ENCODE measurements at places on chromosomes 4 and X. TPM values are rescaled to one million over a fixed set of nuclear protein-coding genes. Genes with fewer than 3 reads are reported as not detected.
A peak's percentile ranks its signal among the peaks of the same experiment; 100 is the strongest.

The GRIA2 gene
- total RNA-seq = not detected

The BEX2 gene
- total RNA-seq = 18.9 TPM

GRCh38 chr4:139528377-139529005 is 27.5 kb downstream of the SETD7 start:
- H3K27ac ChIP-seq = no peak overlapping the region
- peaks cover 24% of the 10 kb centered on the region for H3K36me3 ChIP-seq
- DNase-seq = no peak
- no peaks in the 10 kb centered on the region for H3K27me3 ChIP-seq
- peaks cover 9% of the 10 kb centered on the region for H3K4me1 ChIP-seq
- H3K4me3 ChIP-seq = no peak overlapping the region

The LRAT gene
- not detected for total RNA-seq

The SFRP2 gene
- total RNA-seq = not detected

GRCh38 chr4:9762823-9763475 is 18.5 kb upstream of the DRD5 start:
- DNase-seq = peak; percentile 63
- no peaks in the 10 kb centered on the region for H3K36me3 ChIP-seq
- no peak overlapping the region for H3K27ac ChIP-seq
- no peak overlapping the region for H3K4me3 ChIP-seq
- no peaks in the 10 kb centered on the region for H3K4me1 ChIP-seq

DNA sequence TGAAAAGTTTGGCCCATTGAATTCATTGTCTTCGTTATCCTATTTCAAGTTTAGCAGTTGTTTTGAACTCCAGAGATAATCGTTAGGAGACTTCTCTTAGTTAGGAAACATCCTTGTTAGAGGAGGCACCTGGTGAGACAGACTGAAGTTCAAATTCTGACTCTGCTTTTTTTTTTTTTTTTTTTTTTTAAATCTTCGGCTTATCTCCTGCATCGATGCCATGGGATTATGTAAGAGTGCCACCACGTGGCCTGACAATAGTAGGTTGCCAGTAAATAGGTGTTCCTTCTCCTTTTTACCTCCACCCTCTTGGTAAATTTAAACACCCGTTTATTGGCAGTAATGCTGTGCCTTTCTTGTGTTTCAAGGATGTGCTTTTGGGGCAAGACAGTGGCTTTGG is 149.3 kb downstream of the SOWAHB start:
- H3K27me3 ChIP-seq = peaks cover 18% of the 10 kb centered on the region
- no peaks in the 10 kb centered on the region for H3K36me3 ChIP-seq
- H3K4me3 ChIP-seq = no peak overlapping the region
- peaks cover 2% of the 10 kb centered on the region for H3K4me1 ChIP-seq
- no peak overlapping the region for H3K27ac ChIP-seq
- DNase-seq = peak; percentile 68

- H3K27me3 ChIP-seq = peaks cover 3% of the 10 kb centered on the region
- no peak overlapping the region for H3K4me3 ChIP-seq
- DNase-seq = no peak
- no peak overlapping the region for H3K27ac ChIP-seq
- H3K4me1 ChIP-seq = no peaks in the 10 kb centered on the region
Observed at GRCh38 chr4:156137679-156138473, 184.2 kb upstream of the CTSO start.

DNA sequence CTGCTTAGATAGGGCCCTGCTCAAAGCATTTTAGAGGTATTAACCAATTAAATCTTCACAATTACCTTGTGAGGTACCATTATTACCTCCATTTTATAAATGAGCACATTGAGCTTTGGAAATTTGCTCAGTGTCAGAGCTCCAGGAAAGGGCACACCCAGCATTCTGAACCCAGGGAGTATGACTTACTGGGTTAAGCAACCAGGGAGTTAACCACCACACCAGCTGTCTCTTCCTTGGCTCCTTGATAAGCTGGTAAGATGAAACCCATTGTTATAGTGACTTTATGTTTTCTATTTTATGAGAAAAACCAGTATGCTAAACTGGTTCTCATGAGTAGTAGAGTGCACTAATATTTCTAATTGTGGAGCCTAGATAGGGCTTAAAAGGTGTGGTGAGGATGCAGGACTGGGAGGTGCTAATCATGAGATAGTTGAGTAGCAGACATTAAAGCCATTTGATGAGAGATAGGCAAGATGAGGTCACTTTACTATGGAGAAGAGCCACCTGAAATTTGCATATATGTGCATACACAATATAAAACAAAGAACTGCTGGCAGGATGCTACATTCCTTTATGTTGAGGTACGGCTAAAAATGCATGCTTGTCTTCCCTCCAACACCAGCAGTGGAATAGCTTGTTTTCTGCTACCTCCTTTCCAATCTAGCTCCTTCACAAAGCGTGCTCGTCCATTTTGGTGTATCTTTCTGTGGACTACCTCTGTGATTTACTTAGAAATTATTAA is 556.1 kb downstream of the SPRY1 start:
- no peaks in the 10 kb centered on the region for H3K4me1 ChIP-seq
- H3K27me3 ChIP-seq = no peaks in the 10 kb centered on the region
- no peak overlapping the region for H3K4me3 ChIP-seq
- H3K36me3 ChIP-seq = no peaks in the 10 kb centered on the region

The HTR2C gene
- total RNA-seq = not detected

The DGKK gene
- not detected for total RNA-seq

The CXCL11 gene
- total RNA-seq = not detected

DNA sequence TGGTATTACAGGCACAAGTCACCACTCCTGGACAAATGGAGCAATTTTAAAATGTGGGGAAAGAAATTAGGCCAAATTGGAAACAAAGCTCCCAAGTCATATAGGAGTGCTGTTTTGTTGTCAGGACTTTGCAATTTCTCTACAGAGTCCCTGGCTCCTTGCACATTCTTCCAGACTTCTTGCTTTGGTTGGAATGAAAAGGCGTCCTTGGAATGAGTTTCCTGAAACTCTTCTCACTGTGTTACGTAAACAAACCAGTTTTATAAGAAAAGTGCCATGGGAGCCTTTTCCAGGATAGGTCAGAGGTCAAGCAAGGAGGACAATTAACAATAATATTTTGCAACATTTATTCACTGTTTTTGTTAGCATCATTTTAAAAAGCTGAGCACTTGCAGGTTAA is 32.4 kb upstream of the KIT start:
- peaks cover 13% of the 10 kb centered on the region for H3K27me3 ChIP-seq
- H3K36me3 ChIP-seq = no peaks in the 10 kb centered on the region
- no peak overlapping the region for H3K4me3 ChIP-seq
- H3K4me1 ChIP-seq = no peaks in the 10 kb centered on the region
- H3K27ac ChIP-seq = no peak overlapping the region

All from activated naive CD4-positive, alpha-beta T cell treated with anti-CD3 and anti-CD28 coated beads for 36 hours (primary cell).